ENCODE measurements at places on chromosomes 2 and 18.
A peak's percentile ranks its signal among the peaks of the same experiment; 100 is the strongest.

GRCh38 chr2:200357845-200358244 lies 51.4 kb downstream of the SPATS2L start:
- DNase-seq, result no peak

- DNase-seq, result no peak
Measured at GRCh38 chr2:18049325-18049724, 170.9 kb downstream of the KCNS3 start.

- DNase-seq, result no peak
Measured at GRCh38 chr2:109214651-109215371, 85.8 kb downstream of the SH3RF3 start.

DNA sequence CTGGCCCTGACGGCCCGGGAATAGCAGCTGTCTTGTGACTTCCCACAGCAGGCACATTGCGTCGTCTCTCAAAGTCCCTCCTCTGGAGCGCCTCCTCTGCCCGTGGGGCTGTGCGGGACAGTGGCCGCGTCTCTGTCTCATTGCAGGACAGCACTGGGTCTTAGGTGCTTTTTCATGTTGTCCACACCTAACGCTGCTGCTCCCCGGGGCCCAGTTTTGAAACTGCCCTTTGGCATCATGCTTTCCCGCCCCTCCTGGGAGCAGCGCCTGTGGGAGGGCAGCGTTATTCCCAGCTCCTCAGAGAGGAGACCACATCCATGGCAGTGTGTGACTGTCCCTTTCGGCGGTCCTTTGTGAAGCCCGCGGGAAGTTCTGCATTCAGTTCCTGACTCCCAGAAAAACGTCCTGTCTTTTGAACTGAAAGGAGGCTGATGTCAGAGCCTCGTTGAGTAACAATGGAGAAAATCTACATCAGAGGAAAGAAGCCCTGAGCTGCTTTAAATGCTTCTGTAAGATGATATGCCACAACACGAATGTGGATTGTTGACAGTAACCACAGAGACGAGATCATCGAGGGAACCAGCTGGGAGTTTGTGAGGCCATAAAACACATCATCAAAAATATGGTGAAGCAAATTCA lies 226.0 kb downstream of the FAM210A start:
- DNase-seq, result no peak

DNA sequence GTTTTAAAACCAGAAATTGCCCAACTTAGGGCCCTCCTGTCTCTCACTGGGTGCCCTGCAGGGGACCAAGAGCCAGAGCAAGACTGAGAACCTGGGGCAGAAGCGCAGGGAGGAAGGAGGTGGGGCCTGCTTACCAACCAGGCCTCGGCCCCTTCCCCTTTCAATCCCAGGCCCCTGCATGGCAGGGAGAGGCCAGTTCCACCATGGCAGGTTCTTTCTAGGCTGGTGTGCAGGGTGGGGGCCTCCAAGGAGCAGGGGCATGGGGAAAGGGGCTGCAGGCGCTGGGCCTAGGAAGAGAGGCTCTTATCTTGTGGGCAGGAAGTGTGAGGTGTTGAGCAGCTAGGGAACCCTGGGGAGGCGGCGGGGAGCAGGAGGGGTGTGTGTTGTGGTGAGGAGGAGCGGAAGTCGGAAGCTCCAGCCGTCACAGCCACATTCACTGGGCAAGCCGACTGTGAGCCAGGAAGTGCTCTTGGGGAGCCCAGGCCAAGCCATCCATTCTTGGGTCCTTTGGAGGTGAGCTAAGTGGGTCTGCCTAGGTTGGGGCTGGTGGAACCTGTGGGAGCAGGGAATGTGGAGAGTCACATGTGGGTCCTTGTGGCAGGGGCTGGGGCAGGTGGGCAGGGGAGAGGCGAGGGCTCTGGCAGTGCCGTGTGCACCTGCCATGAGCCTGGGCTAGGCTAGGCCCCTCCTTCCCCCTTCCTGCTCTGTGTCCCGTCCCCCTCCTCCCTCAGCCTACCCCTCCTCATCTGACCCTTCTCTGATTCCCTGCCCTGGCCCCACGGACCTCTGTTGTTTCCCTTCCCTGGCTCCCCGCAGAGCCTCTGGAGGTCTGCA lies at the start of gene PSD4:
Gene PSD4 (plus strand): TSS at position 430 of the 834 bp plus-strand sequence. CDS start 8,486 bp downstream, outside the sequence.
- DNase-seq, result no peak

GRCh38 chr2:117523267-117523666 lies 291.2 kb upstream of the DDX18 start:
- no peak for DNase-seq

DNA sequence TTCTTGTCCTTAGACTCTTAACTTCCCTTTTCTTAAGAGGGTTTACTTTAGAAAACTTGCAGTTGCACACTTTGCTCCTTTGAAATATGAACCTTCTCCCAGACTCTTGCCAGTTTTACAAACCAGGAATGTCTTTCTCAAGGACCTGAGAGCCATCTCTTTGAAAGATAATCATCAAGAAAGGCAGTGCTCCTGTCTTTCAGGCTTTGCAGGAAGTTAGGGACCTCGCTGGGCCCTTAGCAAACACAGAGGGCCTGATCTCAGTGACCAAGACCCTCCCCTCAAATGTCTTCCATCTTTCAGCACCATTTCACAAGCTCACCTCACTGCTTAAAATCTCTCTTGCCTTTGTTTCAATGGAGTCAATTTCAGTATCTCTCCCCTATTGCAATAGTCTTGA lies 32.0 kb upstream of the NYAP2 start:
- DNase-seq, result no peak

- no peak for DNase-seq
Measured at GRCh38 chr2:88187038-88187676, 17.0 kb downstream of the THNSL2 start.

GRCh38 chr2:31383471-31384153 lies 30.9 kb downstream of the XDH start:
- DNase-seq, result no peak

DNA sequence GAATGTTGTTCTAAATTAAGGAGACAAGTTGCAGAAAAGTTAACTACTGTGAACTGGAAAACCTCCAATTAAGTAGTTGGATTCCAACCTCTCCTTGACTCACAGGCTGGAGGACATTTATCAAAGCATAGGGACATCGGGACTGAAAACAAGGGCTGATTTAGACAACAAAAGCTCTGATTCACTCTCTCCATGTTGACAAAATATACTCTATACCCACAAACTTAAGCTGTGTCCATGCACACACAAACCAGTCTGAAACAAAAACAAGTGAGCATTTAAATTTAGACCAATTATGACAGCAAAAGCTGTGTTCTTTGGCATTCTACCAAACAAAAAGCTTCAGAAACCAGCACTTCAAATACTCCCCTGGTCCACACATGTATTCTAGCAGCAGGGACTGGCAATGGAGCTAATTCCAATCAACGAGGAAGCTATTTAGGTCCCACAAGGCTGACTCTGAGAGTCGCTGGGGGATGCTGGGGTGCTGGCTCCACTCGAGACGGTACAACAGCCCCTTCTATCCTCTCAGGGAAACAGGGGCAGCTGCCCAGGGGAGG lies 71.4 kb downstream of the NXPH2 start:
- DNase-seq, result no peak

GRCh38 chr18:51051105-51051712 lies 21.2 kb downstream of the SMAD4 start:
- peak; percentile 53 for DNase-seq

- DNase-seq, result no peak
Measured at GRCh38 chr2:191280290-191280689, 35.1 kb downstream of the MYO1B start.

- no peak for DNase-seq
Measured at GRCh38 chr2:47506436-47506835, 103.5 kb downstream of the MSH2 start.

GRCh38 chr2:118095610-118096009 lies 7.3 kb downstream of the INSIG2 start:
- DNase-seq, result no peak

DNA sequence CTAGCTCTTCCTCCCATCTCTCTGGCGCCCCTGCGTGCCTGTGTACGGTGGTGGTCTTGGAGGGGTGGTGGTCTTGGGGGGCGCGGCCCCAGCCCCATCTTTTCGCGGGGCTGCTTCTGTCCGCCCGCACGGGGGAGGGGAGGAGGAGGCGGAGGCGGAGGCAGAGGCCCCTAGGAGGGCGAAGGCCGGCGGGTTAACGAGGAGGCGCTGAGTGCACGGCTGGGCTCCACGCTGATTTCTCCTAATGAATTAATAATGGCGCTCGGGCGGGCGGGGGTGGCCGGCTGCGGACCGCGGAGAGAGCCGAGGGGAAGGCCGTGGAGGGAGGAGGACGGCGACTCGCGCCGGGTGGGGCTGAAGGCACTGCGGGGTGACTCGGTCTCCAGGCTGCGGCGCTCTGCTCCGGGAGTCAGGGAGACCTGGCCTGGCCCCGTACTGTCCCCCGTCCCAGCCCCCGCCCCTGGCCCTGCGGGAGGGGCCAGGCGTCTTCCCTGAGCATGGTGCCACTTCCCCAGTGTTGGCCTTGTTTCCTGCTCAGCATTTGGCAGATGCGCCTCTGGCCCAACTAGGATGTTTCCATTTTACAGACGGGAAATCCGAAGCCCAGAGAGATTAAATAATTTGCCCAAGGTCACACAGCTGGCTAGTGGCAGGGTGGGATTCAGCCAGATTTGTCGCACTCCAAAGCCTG lies 6.0 kb downstream of the GAREM2 start:
- DNase-seq, result no peak

DNA sequence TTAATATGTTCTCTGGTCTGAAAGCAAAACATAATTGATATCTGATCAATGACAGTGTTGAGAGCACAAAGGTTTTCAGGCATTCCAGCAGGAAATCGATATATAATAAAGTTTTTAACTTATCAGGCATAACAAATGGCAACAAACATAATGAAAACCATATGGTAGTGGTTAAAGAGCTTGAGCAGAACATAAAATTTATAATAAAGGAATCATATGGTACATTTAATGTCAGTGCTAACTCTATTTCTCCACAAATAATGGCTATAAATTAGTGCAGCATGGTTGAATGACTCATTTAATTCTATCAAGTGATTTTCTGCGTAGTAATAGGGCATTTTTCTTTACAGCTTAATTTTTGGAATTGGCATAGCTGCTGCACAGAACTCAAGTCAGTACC lies 306.2 kb downstream of the FSIP2 start:
- DNase-seq, result no peak

- DNase-seq, result no peak
Measured at GRCh38 chr18:73715210-73715670, 432.4 kb downstream of the FBXO15 start.

DNA sequence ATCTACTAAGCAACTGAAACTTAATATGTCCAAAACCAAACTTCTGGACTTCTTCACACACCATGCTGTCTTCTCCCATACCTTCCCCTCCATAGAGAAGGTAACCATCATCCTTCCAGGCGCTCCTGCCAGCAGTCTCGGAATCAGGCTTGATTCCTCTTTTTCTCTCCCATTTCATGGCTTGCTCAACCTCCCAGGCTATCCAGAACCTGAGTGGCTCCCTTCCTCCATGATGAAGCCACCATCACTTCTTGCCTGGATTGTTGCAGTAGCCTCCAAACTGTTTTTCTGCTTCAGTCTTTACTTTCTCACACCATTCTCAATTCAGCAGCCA lies 40.1 kb upstream of the NDUFV2 start:
- DNase-seq, result no peak

DNA sequence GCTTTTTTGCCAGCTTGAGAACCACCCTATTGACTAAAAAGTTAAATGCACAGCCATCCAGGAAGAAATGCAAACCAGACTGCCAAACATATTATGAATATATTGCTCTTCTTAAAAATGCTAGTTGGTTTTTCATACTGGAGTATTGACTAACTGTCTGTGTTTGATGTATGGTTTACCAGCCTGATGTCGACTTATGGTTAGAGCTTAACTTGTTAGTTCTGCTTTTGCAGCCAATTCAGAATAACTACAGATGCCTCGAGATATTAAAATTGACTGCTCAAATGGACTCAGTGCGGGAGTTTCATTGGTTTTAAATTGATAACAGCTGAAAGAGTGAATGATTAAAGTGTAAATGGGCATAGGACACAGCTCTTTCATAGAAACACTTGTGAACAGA lies 369.8 kb downstream of the ARHGAP15 start:
- DNase-seq, result no peak

GRCh38 chr18:41829647-41830516 lies 125.2 kb upstream of the PIK3C3 start:
- no peak for DNase-seq

DNA sequence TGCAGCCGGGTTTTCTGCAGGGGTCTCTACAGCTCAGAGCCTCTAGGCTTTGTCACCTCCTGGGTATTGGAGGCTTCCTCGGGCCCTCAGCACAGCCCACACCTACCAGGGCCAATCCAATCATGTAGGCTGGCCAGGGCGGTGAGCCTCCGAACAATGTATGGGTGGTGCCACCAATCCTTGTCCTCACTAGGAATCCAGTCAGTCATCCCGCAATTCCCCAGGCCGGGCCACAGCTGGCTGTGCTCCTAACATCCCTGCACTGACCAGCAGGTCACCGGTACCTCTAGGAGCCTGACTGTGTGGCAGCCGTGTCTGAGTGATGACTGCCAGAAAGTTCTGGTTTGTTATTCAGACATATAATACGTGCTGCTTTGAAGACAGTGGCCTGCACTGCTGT lies 129.4 kb downstream of the SH3RF3 start:
- DNase-seq, result no peak

GRCh38 chr18:13323186-13323585 lies 104.6 kb downstream of the LDLRAD4 start:
- no peak for DNase-seq

- DNase-seq, result no peak
Measured at GRCh38 chr2:162344617-162344950, 652 bp downstream of the GCA start.

DNA sequence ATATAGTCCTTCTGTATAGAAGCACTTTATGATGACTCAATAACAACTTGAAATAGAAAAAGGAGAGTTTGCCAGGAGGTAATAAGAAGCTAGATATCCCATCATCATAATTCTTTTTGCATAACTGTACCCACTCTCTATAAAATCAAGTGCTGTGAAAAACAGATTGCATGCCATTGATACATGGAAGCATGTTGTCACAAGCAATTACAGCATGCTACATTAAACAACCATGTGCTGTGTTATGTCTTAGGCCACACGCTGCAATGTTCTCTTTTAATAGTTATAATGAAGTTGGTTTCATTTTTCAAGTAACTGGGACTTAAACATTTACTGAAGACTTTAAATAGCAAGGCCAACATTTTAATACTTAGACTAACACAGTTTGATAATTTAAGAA lies 264.2 kb downstream of the RPRM start:
- DNase-seq, result no peak

DNA sequence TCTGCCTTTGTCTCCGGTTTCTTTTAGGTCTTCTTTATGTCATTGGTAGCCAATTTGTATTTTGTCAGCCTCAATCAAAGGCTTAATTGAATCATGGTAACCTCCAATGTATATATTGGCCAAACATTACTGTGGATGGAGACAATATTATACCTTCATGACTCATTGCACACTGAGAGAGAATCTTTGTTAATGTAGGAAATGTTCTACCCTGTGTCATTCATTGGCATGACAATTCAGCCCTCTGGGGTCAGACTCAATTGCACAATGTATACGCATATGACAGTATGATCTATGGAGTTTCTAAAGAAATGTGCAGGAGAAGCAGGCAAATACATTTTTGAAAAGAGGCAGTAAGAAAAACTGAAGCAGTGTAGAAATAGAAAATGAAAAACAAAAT lies 162.6 kb downstream of the PDE11A start:
- DNase-seq, result no peak

- no peak for DNase-seq
Measured at GRCh38 chr2:223123855-223124610, 72.0 kb downstream of the KCNE4 start.
